Activated gamma-delta T cell treated with Interleukin-2 at 50 U/mL for 16 hours (primary cell): ENCODE measurements at places on chromosomes 3 and 15.
A peak's percentile ranks its signal among the peaks of the same experiment; 100 is the strongest.

DNA sequence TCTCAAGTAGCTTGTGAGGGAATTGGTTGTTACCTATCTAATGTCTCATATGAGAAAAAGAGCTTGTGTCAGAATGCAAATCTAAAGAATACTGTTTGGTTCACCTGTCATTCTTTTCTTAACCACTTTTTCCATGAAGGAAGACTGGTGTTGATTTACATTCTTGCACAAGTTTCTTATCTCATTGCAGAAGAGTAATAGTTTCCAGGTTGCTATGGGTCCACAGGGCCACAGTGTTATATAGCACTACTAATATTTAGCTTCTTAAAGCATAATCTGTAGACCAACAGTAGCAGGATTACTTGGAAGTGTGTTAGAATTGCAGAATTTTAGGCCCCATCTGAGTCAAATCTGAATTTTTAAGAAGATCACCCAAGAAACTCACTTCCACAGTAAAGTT is 697.5 kb downstream of the GBE1 start:
- no peak for DNase-seq

- DNase-seq: no peak
Observed at GRCh38 chr3:170634663-170635384, 48.9 kb upstream of the SLC7A14 start.

DNA sequence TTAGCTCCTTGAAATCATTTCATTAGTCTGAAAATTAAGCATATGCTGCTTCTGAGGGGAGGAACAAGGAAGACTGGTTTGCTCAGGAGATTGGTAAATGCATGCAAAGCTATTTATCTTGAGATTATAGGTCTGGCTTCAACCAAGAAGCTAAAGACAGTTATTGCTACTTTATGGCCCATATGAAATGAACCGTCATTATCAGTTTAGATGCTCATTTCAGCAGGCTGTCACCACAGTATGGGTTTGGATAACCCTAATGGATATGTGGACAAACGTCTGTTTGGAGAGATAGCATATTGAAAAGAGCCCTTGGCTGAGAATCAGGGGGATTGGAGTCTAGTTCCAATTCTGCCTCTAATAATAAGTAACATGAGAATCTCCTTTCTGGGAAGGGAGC is 922.6 kb downstream of the TUSC7 start:
- DNase-seq: no peak

DNA sequence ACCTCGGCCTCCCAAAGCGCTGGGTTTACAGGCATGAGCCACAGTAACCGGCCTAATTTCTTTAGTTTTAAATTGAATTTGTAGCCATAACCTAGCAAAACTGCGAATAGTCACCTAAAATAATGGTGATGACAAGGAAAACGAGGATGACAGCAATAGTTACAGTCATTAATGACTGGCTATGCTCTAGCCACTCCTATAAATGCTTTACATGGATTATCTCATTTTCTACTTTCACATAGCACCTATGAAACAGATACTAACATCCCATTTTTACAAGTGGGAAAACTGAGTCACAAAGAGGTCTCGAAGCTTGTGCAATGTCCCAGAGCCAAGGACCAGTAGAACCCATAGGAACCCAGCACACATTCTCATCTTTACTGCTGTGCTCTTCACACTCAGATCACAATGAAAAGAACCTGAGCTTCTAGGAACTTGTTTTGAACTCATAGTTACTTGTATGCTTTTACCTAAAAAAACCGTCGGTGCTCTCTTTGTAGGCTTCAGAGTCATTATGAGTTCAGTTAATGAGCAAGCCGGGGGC is 39.4 kb downstream of the FBXL22 start:
- DNase-seq: no peak

GRCh38 chr3:47520756-47521155 is 7.2 kb upstream of the ELP6 start:
- no peak for DNase-seq

DNA sequence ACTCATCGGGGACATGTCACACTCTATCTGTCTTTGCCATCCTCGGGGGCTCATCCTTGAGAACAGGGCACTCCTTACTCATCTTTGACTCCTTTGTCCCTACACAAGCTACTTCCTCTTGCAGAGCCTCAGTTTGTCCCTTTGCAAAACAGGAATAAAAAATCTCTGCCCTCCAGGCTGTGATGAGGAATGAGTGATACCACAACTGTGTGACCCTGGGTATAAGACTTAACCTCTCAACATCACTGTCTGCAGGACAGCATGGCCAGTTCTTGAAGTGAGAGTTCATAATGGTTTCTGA is 48.5 kb downstream of the IQSEC1 start:
- DNase-seq: no peak

DNA sequence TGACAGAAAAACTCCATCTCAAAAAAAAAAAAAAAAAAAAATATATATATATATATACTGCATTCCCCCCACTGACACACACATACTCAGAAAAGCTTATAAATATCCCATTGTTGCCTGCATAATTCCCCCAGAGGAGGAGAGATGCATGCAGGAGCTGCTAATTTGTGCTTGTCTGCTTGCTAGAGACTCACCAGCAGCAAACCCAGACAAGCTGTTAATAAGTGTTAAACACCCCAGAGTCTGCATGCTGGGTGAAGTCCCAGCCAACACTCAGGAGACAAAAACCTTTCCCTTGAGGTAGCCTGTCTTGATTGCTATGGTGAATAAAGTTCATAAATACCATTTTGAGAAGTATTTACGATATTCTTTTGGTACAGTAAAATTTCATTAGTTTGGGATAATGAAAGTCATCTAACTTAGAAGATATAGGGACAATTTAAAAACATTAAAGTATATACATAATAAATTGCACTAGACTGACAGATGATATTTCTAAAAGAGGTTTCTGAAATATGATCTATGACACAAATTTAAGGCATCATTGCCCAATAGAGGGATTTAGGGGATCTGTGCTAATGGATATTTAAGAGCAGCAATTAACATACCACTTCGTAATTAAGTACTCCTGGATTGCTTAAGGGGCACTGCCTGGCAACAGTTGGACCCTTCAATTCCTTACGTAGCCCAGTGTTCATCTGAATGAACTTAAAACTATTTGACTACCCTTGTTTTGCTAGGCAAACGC is 400.0 kb upstream of the C2CD4B start:
- no peak for DNase-seq

DNA sequence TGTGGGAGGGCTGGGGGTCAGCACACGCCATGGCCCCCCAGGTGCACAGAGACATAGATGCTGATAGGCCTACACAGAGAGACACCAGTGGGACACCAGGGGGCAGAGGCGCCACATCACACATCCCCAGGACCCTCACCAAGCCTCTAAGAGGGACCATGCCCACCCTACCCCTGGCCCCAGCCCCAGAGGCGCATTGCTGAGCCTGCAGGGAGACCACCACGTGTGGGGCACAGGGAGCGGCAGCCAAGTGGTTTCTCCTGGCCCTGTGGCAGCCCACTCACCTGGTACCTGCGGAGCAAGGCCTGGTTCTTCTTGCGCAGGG is 1.2 kb downstream of the CCDC9B start:
- DNase-seq: no peak

GRCh38 chr3:41198526-41198925 is 779 bp upstream of the CTNNB1 start:
- DNase-seq: no peak

GRCh38 chr15:45391746-45392583 is 13.6 kb upstream of the GATM start:
- DNase-seq: no peak

DNA sequence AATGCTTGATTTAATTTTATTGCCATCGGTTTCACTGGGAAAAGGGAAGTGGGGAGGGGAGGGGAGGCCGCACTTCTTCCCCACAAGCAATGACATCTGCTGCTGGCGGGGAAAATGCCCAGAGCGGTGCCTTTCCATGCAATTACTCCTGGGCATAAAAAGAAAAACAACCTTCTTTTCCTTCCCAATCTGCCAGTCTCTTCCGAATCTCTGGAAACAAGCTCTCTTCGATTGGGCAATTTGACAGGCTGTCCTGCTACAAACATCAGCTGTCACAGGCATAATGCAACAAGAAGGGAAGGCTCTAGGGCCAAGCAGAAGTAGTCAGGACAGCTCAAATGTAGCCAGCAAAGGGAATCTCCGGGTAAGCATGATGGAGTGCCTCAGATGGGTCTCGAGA is 93.4 kb upstream of the STRIT1 start:
- no peak for DNase-seq

GRCh38 chr3:197847866-197848401 is 56.9 kb downstream of the LRCH3 start:
- peak; percentile 8 for DNase-seq

DNA sequence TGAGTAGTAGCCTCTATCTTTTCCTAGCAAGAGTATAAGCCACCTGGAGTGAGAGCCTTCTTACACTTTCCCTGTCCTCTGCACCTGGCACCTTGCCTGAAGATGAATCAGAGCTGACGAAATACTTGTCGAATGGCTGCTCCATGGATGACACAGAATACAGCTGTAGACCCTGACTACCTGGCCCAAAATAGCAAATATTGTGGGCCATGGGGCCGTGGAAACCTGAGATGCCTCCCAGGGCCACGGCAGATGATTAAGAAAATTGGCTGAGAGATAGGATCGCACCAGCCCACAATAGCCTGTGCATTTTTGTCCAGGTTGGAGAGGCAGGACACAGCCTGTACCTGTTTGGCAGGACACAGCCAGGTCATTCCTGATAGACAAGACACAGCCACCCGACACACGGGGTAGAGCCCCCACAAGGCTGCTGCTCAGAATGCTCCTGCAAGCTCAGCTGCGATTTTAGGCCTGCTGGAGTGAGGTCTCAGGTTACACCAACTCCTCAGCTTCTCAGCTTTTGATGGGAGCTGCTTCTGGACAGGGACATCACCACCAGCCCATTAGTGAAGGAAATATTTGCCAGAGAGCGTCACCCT is 22.9 kb upstream of the TPM1 start:
- no peak for DNase-seq

DNA sequence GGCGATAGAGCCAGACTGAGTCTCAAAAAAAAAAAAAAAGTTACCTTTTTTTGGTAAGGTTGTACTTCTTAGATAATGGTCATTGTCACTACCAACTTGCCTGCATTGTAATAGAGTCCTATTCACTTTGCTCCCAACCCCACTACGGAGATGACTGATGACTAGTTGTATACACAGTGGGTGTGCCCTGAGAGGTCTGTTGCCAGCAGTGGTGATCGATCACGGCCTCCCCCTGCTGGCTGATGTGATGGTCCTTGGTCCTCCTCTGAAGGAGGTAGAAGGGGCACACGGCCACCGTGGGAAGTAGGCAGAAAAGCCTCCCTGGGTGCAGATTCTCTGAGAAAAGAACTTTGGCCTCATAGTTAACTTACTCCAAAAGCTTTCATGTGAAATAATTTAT is 10.7 kb downstream of the GCNT3 start:
- peak; percentile 6 for DNase-seq

- no peak for DNase-seq
Observed at GRCh38 chr3:99884484-99884883, 66.8 kb downstream of the CMSS1 start.

GRCh38 chr3:194298331-194299227 is 52.5 kb downstream of the CPN2 start:
- DNase-seq: no peak

DNA sequence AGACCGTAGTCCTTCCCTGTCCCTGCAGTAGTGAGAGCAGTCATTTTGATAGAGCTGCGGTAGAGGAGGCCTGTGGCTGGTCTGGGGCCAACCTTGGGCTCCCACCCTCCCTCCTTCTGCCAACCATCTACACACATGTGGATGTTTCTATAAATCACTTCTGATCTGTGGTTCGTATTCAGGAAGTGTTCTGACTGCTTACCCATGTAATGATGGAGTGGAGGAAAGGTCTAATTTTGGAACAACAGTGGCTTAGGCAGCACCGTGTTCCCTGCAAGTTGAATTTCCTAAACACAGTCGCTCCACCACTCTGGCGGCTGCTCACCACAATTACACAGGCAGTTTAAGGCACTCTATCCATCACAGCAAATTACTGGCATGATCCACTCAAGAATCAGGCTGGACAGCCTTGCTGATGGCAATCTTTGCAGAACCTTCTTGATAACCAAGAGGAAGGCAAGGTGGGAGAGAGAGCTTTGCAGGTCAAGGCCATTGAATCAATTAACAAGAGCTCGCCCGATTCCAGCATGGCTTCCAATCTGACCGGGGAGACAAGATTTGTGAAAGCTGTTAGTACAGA is 104.7 kb upstream of the VEPH1 start:
- DNase-seq: no peak

DNA sequence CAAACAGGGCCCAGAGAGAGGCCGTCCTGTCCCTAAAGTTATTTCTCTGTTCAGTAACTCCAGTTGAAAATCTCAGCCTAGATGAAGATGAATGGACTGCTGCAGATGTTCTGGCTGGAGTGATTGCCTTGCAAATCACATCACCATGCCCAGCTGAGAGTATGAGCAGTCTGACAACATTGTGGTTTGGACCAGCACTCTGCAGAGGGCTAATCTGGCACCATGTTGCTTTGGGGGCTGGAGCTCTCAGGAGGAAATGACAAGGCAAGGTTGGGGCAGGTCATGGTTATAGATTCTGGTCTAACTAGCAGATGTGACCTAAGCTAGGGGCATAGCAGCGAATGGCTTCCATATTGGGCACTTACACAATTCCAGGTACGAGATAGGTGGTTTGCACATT is 314.2 kb downstream of the CLSTN2 start:
- no peak for DNase-seq

DNA sequence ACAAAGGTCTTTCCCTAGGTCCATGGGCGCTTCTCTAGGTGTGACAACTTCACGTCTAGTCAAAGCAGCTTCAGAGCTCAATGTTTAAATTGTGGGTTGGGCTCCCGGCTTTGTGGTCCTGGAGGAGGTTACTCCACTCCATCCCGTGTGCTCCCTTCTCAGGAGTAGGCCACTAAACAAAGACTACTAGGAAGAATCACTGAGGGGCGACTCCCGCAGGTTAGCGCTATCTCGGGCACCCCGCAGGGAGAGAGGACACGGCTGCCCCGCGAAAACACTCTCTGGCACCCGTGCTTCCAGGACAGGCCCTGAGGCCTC is 500 bp downstream of the PARP6 start:
- DNase-seq: no peak

GRCh38 chr3:191254098-191254873 is 55.2 kb downstream of the OSTN start:
- no peak for DNase-seq
